GM23248 (cell line): ENCODE measurements at places on chromosomes 1 and 21.

- peak; percentile 32 for DNase-seq
Observed at GRCh38 chr21:25640202-25640942, 1.3 kb downstream of the JAM2 start.

- no peak for DNase-seq
Observed at GRCh38 chr1:101278238-101278637, 41.4 kb downstream of the S1PR1 start.

- DNase-seq = no peak
Observed at GRCh38 chr1:7608628-7609305, 162.3 kb upstream of the VAMP3 start.

- DNase-seq = peak; percentile 86
Observed at GRCh38 chr1:178362747-178363146, 134.0 kb downstream of the CLEC20A start.

DNA sequence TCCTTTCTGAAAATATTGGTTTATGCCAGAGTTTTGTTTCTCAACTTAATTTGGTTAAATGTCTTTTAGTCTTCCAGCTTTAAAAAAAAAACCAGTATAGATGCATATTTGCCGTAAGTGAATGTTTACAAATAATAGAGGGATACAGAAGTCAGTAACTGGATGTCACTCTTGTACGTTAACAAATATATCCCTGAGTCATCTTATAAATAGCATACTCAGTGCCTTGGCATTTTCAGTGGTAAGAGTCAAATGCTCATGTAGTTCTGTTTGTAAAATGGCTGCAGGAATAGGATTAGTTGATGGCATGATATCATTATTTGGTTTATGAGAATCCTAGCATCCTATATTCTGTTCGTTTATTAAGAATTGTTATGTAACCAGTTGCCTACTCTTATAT, 55.4 kb downstream of the SPEN start:
- peak; percentile 89 for DNase-seq

- DNase-seq = no peak
Observed at GRCh38 chr1:156226782-156227181, 14.0 kb downstream of the PMF1 start.

GRCh38 chr1:37294529-37294928, 179.9 kb upstream of the ZC3H12A start:
- DNase-seq = no peak

GRCh38 chr1:2345297-2346075, 45.9 kb downstream of the MORN1 start:
- no peak for DNase-seq

DNA sequence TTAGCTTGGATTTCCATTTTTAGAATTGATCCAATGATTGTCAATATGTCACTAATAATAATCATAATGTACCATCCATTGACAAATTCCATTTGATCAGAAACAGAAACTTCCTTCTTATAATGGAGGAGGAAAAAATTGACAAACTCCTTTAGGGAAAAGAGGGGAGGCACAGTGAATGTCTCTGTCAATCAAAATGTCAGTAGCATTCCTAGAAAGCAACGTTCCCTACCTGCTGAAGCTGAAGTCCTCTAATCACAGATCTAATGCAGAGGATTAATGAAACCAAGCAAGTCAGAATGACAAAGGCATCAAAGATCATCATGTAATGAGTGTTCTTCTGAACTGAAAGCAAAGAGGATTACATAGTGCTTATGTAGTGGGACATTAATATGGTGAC, 22.4 kb downstream of the MCOLN3 start:
- DNase-seq = no peak

DNA sequence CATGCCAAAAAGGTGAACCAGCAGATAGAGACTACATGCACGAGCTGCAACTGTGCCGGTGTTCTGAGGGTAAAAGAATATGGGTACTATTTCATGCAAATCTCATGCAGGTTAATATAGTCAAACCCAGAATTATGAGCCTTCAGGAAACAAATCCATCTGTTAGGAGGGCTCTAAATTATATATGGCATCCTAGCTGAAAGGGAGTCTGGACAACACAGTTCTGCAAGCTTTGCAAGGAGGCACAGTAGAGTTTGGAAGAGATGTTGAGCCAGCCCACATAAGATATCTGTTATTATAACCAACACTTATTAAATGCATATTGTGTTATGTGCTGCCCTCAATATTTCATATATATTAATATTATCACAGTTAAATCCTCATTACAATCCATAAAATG, 50.5 kb upstream of the PALMD start:
- no peak for DNase-seq

GRCh38 chr1:203117611-203118575, 9.6 kb upstream of the ADORA1 start:
- DNase-seq = peak; percentile 85

GRCh38 chr1:8540261-8540941, 222.5 kb downstream of the SLC45A1 start:
- DNase-seq = peak; percentile 89

GRCh38 chr1:110585481-110585880, 20.7 kb downstream of the KCNA2 start:
- DNase-seq = no peak

GRCh38 chr1:28064064-28064463, 24.3 kb downstream of the EYA3 start:
- peak; percentile 67 for DNase-seq

- no peak for DNase-seq
Observed at GRCh38 chr1:163866564-163866963, 544.8 kb downstream of the NUF2 start.

- peak; percentile 32 for DNase-seq
Observed at GRCh38 chr1:214830941-214831340, 227.9 kb downstream of the CENPF start.

- peak; percentile 36 for DNase-seq
Observed at GRCh38 chr1:183444243-183444642, 26.1 kb upstream of the NMNAT2 start.
